Skin of body (tissue), 3 donors: ENCODE measurements at places on chromosomes 5 and 9.

DNA sequence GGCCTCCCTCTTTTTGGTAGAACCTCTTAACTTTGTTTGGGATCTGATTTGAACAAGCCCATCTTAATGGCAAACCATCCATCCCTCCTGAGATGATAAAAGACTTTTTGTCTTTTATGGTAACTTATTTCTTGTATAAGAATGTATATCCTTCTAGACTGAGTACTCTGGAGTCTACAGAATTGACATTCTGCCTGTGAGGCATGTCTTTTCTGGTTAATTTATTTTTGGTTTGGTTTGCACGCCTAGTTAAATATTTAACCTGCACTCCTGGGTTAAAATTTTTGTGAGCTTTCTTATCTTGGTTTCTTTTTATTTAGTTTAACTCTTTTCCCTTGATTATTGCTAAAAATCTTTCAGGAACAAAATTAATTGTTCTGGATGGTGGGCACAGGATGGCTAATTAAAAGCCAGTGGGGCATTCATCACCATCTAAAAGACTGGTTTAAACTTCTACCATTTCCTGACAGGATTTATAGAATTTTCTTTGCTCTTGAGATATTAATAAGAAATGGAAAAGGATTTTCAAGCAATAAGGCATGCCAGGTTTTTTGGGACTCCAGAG is 50.3 kb downstream of the PHAX start:
- DNase-seq = no peak

GRCh38 chr5:125798307-125798706 is 624.9 kb upstream of the GRAMD2B start:
- DNase-seq = no peak

GRCh38 chr5:59186623-59187022 is 603.7 kb downstream of the RAB3C start:
- DNase-seq = no peak

DNA sequence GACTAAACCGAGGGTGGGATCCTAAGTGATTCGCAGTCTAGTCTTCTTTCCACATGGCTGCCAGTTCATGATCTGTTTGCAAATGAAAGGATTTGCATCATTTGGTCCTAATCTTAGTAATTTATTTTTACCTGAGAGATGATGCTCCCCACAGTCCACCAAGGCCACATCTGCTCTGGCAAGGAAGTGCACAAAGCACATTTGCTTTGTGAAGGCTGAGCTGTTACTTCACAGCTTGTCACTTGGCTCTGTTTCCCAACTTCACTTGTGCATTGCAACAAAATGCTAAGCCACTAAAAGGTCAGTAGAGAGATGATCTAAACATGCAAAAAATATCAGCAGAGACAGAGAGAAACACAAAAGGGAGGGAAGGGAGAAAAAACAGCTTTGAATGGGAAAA is 128.5 kb upstream of the VLDLR start:
- DNase-seq = peak; percentile 45

DNA sequence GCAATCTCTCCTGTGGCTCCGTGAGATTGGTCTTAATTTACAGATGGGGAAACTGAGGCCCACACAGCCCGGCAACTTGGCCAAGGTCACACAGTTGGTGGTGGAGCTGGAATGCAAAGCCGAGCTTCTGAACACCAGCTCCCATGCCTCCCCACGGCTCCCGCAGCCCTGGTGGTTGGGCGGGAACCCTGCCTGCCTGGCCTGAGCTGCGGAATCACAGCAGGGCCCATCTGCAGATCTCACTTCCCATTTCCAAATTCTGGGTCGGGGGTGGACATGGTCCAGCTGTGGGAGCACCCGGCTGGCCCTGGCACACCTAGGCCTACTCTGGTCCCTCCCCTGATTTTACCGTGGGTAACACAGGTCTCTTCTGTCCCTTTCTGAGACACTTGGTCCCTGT is 35.3 kb upstream of the PHYKPL start:
- no peak for DNase-seq

- no peak for DNase-seq
These were observed 710.4 kb downstream of the IRX1 start for GRCh38 chr5:4306057-4306456.

DNA sequence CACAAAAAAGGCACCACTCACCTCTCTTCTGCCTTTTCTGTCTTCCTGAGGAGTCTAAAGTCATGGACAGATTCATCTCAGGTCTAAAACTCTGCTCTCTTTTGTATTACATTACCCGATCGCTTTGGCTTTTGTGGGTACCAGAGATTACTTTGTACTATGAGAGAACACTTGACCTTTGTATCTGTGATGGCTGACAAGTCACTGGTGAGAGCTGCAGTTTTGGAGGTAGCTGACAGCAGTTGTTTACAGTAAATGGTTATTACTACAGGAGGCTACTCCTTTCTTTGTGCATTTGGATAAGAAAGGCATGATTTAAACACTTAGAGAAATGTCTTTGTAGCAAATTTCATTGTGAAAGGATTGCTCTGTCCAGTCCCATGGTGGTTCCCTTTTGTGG is 307.3 kb downstream of the FBXL17 start:
- DNase-seq = no peak

GRCh38 chr5:174146556-174146955 is 101.0 kb downstream of the NSG2 start:
- no peak for DNase-seq

DNA sequence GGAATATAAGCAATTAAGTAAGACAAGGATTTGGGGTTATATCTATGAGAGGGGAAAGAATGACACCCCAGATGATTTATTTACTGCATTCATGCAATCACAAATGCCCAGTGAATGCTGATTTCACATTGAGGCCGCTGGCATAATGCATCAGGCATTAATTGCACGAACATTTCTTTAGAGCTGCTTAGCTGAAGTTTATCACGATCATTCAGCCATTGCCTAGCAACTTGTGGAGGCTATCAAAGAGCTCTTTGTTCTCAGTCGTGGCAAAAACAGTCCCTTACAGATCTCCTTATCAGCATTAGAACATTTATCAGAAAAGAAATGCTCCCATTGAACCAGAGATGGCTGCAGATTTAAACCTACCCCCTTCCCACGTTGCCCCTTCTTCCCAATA is 88.7 kb upstream of the PRRC1 start:
- DNase-seq = peak; percentile 26

GRCh38 chr5:122156724-122157325 is 27.5 kb downstream of the ZNF474 start:
- peak; percentile 40 for DNase-seq

GRCh38 chr5:30040488-30041118 is 1152.9 kb upstream of the CDH6 start:
- peak; percentile 16 for DNase-seq

DNA sequence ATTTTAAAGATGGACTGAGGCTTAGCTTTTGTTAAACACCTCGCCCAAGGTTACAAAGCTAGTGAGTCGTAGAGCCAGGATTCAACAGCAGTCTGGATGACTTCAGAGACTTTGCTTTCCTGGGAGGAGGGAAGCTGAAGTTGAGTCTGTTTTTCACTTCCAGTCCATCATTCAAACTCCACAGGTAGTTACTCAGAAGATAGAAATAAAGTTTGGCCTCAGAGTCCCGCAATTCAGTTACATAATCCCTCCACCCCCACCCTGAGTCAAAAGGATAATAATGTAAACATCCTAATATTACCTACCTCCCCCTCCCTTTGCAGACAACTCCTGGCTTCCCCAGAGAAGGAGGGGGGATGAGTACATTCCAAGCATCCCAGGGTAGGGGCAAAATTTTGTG is 8.1 kb downstream of the HBEGF start:
- no peak for DNase-seq

DNA sequence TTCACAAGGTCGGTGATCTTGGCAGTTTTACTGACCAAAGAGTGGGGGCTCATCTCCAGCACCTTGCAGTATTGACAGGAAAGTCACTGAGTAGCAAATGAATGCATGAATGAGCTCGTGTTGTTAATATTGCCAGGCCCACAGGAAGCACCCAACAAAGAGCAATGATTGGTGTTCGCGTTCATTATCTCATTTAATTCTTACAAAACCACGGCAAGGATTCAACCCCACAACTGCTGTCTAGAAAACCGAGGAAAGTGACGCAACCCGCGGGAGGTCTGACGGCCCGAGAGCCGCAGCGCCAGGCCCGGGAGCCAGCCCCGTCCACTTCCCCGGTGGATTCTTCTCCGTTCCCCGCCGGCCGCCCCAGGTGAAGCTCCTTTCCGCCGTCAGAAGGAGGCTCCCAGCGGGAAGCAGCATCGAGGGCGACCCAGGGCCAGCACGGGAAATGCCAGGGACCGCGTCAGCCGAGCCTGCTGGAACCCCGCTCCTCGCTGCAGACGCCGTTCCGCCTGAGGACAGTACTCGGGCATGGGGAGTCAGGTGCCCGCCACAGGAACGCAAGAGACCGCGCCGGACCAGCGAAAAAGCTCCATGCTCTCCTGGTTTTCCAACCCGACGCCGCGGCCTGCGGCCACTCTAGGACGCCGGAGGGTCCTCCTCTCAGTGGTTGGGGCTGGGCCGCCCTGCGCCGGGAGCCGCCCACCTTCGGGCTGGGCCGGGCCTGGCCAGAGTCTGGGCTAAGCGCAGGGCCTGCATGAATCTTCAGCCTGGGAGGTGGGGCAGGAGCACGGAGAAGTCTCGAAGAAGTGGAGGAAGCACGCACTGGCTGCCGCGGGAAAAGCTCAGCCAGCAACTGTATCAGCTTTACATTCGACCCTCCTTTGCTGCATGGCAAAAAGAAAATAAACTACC is 19.8 kb upstream of the FER start:
- peak; percentile 77 for DNase-seq

GRCh38 chr9:84829997-84830696 is 160.6 kb downstream of the NTRK2 start:
- DNase-seq = no peak

DNA sequence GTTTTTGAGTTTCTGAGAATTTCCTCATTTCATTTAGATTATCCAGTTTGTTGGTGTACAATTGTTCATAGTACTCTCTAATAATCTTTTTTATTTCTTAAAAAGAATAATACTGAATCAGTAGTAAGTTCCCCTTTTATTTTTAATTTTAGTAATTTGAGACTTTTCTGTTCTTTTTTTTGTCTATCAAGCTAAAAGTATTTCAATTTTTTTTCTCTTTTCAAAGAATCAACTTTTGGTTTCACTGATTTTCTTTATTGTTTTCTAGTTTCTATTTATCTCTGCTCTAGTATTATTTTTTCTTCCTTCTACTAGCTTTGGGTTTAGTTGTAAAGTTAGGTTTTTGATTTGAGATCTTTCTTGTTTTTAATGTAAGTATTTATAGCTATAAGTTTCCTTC is 60.6 kb upstream of the ARL15 start:
- no peak for DNase-seq

GRCh38 chr9:87685871-87686519 is 39.9 kb upstream of the CTSL start:
- no peak for DNase-seq

DNA sequence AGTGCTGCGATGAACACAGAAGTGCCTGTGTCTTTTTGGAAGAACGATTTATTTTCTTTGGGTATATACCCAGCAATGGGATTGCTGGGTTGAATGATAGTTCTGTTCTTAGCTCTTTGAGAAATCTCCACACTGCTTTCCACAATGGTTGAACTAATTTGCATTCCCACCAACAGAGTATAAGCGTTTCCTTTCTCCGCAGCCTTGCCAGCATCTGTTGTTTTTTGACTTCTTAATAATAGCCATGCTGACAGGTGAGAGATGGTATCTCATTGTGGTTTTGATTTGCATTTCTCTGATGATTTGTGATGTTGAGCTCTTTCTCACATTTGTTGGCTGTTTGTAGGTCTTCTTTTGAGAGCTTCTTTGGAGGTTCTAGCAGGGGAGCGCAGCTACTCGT is 134.6 kb downstream of the TENT4A start:
- no peak for DNase-seq

DNA sequence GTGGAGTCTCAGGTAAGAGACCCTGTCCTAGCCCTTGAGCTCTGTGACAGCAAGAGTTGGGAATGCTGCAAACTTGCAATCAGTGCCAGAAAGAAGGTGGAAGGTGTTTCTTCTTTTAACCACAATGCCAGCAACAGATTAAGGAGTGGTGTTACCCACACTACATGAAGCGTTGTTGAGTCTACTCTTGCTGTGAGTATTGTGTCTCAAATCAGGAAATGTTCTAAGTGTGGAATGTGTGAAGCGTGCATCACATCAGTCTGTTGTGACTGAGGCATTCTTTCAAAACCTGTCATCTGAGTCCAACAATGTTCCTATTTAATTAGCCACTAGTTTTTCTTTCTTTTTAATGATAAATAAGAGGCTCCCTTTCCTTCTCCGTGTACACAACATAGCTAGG is 2.9 kb upstream of the LURAP1L start:
- DNase-seq = no peak

DNA sequence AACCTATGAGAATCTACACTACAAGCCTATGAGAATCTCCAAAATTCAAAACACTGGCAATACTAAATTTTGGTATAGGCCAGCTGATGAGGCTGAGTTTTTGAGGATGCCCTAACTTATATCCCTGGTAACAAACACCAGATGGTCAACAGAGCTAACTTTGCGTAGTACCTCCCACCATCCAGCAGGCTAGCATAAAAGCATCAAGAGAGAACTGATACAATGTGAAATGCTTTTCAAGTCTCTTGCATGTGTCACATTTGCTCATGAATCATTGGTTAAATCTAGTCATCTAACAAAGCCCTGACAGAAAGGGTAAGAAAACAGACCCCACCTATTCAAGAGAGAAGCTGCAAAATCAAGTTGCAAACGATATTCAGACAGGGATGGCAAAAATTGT is 1609.7 kb upstream of the CDH9 start:
- DNase-seq = no peak

DNA sequence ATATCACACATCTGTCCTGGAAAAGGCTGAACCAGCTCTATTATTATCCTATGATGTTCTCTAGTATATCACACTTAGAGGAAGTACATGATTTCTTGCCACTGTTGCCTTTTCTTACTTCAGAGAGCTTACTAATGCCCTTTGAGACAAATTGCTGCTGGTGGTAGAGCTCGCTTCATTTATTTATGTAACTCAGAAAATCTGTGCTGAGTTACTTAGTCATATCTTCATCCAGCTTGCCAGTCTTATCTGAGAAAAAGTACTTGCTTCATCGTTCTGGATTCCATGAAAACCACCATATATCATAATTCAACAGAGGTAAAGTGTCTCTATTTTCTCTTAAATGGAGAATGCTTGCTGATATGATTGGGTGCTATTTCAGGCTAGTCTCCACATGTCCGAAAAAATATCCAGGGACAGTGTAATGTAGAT is 26.6 kb downstream of the PTPDC1 start:
- DNase-seq = no peak

GRCh38 chr5:67989456-67989855 is 226.1 kb upstream of the PIK3R1 start:
- no peak for DNase-seq

- DNase-seq = peak; percentile 5
These were observed 21.7 kb upstream of the TENT2 start for GRCh38 chr5:79590396-79590999.
